ENCODE measurements at places on chromosomes 2 and 18.

GRCh38 chr2:64655873-64656272 lies 2.2 kb upstream of the SERTAD2 start:
- DNase-seq, result no peak

DNA sequence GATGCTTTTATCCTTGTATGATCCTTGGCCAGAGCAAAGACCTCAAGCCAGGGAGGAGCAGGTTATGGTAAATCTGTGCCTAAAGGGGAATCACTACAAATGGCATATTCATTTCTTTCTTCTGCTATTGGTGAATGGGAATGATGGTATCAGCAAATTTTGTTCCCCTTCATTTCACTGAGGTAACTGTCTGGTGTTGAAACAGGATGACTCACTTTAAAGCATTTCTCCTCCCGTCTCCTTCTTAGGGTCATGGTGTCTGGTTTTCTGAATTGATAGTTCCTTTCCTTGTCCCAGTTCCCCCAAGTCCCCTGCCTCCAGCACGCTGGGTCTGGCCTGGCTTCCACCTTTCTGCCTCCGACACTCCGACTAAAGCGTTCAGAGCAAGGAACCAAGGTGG lies 109.2 kb downstream of the MREG start:
- no peak for DNase-seq

DNA sequence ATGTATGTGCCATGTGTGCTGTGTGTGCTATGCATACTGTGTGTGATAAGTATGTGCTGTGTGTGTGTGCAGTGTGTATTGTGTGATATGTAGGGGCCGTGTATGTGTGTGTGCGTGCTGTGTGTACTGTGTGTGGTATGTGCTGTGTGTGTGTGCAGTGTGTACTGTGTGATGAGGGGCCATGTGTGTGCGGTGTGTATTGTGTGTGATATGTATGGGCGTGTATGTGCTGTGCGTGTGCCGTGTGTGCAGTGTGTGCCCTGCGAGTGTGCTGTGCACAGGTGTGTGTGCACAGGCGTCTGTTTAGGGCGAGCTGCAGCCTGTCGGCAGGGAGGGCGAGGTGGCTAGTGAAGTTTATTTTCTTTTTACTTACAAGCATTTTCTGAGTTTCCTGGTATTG lies 16.1 kb downstream of the SNORC start:
- no peak for DNase-seq

- no peak for DNase-seq
Measured at GRCh38 chr2:121372082-121372481, 87.1 kb upstream of the TFCP2L1 start.

GRCh38 chr2:132873738-132874137 lies 203.7 kb upstream of the LYPD1 start:
- DNase-seq, result no peak

DNA sequence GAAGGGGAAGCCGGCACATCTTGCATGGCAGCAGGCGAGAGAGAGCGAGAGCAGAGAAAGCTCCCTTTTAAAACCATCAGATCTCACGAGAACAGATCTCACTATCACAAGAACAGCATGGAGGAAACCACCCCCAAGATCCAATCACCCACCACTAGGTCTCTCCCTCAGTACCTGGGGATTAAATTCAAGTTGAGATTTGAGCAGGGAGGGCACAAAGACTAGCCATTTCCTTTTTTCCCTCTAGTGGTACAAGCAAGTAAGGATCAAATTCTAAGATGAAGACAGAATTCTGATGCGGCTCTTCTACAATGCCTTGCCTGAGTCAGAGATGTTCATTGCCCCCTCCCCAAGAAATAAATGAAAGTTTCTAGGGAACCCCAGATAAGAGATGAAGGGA lies 45.6 kb upstream of the ANKRD44 start:
- no peak for DNase-seq

- DNase-seq, result no peak
Measured at GRCh38 chr2:235533616-235534385, 40.0 kb downstream of the AGAP1 start.

DNA sequence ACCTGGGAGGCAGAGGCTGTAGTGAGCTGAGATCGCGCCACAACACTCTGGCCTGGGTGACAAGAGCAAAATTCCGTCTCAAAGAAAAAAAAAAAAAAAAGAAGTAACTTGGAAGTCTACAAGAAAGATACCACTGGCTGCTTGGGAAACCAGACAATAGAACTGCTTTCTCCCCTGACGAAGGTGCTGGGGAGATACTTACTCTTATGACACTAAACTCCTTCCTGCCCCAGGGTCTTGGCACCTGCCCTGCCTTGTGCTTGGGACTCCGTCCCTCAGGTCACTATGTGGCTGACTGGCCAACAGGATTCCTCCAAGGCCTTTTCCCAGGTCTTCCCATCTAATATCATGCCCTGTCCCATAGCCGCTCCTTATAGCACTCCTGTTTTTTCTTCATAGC lies 30.7 kb downstream of the INPP5D start:
- no peak for DNase-seq

DNA sequence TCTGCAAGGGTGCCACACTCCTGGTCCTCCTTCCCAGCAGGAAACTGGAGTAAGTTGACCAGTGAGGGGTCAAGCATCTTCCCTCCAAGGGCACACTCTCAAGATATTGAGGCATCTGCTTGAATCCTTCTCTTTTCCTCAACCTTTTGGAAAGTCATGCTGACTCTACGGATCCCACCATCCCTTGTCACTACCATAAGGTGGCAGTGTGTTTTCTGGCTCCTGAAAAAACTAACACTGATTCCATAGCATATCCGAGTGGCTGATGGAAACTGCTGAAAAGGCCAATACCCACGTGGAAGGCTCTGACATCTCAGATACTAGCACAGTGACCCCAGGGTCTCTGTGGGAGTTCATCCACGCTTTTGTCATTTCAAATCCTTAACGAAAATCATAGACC lies 37.1 kb downstream of the GPR45 start:
- DNase-seq, result no peak

DNA sequence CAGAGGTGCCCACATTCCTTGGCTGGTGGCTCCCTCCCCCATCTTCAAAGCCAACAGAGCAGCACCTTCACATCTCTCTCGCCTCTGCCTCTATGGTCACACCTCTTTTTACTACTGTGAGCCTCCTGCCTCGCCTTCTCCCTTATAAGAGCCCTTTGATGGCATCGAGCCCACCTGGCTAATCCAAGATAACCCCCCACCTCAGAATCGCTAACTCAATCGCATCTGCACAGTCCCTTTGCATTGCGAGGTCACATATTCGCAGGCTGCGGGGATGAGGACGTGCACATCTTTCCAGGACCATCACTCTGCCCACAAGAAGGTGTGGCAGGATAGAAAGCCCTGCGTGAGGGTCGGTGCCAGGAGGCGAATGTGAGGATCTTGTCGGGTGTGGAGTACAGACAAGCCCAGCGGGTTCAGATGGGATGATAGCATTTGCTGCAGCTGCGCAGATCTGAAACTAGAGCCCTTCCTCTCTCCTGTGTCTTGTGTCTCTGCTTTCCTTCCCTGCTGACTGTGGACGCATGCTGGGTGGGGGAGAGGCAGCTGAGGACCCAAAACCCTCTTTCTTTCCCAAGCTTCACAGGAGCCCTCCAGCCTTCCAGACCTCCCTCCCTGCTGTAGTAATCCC lies 148.3 kb upstream of the HDAC4 start:
- no peak for DNase-seq

DNA sequence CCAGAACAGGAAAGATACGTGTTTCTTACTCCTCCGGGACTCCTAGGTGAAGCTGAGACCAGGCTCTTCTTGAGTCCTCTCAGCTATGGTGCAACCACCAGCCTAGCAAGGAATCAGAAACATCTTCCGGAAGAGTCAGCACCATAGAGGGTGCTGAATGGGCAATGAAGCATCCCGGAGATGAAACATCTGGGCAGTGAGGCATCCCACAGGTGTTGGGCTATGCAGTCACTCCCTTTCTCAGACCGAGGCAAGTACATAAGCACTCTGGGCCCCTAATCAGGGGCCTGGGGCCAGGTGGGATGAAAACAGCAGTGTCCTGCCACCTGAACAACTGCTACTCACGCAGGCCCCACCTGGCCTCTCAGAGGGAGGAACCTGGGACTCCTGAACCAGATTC lies 1.4 kb upstream of the CAPN10 start:
- no peak for DNase-seq

- DNase-seq, result no peak
Measured at GRCh38 chr2:15117409-15118050, 443.6 kb downstream of the NBAS start.

GRCh38 chr2:157447741-157448140 lies 3.9 kb upstream of the CYTIP start:
- no peak for DNase-seq

- no peak for DNase-seq
Measured at GRCh38 chr2:232214053-232214452, 164.5 kb upstream of the ALPP start.

DNA sequence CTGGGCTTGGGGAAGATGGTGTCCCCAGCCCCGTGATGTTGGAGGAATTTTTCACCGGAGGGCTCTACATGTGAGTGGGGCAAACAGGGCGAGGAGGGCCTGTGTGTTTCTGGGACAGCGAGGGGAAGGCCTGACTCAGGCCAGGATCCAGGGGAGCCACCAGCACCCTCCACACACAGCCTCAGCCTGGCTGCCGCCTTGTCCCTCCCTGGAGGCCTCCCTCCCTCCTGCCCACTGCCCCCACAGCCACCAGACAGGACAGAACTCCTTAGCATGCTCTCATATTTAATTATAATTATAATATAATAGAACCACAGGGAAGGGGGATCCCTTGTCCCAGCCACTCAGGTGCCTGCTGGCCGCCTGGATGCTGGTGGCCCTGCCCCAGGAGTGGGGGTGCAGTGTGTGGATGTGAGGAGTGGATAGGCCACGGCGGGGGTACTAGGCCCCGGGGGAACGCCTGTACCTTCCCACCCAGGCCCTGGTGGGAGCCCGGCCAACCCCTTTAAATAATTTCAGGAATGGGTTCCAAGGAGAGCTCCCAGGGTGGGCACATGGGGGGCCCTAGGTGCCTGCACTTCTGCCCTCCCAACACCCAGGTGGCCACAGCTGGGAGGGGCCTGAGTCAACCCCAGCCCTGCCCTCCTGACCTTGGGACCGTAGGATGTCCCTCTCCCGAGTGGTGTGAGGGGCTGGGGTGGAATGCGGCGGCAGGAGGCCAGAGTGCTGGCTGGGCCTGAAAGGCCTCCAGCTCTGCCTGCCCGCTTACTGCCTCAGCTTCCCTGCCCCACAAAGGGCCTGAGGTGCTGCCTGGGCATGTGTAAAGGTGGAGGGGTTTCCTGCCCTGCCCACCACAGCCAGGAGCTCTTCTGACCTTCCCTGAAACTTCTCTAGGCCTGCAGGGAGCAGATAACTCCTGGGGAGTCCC lies 8.8 kb downstream of the PDCD1 start:
- DNase-seq, result no peak

DNA sequence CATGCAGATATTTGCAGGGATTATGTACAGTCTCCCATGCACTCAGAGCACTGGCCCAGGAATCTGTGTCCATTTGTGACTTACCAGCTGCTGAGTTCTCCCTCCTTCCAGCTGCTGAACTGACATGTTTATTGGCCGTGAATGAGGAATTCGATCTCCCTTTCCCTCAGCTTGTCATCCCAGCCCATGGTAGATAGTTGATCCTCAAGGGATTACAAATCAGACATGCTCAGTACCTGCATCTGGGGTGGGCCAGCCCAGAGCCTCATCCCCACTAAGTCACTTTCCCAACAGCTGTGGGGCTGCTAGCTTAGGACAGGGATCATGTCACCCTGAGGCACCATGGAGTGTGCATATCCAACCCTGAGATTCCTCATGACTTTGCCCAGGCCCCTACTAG lies 1284.9 kb upstream of the LRRTM1 start:
- DNase-seq, result no peak

DNA sequence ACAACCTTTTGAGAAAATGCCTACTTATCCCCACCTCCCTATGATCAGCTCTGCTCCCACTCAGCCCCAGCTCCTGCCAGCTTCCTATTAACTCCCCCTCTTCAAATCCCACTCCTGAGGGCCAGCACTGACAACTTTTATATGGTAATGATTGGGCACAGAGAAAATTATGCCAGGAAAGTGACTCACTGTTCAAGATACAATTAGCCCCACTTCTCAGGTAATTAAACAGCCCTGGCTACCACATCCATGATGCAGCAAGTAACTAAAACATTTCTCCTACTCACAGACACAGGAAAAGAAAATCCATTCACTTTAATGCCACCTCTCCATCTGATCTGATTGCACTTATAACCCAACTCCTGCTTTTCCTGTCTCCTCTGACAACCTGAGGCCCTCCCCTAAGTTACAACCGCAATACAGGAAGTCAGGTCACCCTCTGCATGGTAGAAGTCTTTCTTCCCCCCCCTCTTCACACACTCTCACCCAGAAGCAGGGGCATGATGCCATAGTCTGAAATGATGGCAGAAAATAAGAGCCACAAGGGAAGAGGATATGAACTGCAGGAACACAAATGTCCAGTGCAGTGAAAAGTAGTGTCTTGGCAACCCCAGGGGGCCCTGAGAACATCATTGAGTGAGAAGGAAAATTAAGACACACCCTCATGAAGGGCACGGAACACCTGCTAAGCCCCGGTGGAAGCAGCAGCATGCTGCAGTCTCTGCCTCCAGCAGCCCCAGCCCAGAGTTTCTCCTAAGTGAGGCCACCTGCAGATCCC lies 54.4 kb downstream of the STK39 start:
- peak; percentile 14 for DNase-seq

- DNase-seq, result no peak
Measured at GRCh38 chr2:161122772-161123530, 37.3 kb upstream of the TANK start.

DNA sequence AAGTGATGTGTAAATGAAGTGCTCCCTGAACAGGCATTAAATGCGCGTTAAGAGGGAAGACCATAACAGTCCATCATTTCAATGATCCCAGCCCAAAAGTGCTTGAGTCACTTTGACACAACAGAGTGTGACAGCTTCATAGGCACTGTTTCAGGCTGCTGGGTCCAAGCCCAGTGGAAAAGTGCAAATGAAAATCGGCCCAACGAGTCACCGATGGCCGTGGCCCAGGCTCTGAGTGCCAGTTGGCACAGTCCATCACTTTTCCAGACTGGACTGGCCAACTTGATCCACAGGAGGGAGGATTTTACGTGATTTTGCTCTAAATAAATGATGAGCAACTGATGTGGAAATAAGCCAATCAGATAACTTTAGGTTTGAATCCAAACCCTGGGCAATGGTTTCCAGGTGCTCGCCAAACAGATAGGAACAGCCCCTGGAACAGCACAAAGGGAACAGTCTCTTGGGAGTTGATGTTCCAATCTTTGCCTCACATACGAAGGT lies 114.0 kb downstream of the SP3 start:
- DNase-seq, result no peak

DNA sequence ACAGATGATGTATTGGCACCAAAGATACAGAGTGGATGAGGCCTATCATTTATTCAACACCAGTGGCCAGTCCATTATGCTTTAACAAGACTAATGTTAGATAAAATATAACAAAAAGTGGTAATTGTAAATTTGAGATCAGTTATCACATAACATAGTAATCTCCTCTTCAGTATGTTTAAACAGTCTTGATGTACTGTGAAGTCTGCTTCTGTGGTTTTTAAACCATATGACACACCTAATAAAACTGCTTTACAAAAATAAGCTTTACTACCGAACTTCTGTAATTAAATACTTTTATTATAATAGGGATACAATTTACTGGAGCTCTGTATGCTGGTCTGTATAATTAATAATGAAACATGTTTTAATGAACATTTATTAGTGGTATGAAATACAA lies 2156.1 kb upstream of the CELF4 start:
- DNase-seq, result no peak

- DNase-seq, result no peak
Measured at GRCh38 chr18:58303363-58303762, 259.3 kb downstream of the NEDD4L start.

All from T follicular helper cell (primary cell).